ENCODE measurements at places on chromosomes 3 and 15.

GRCh38 chr15:98807262-98807661 is 158.9 kb downstream of the IGF1R start:
- DNase-seq: no peak

GRCh38 chr3:185716436-185717108 is 108.3 kb downstream of the IGF2BP2 start:
- no peak for DNase-seq

DNA sequence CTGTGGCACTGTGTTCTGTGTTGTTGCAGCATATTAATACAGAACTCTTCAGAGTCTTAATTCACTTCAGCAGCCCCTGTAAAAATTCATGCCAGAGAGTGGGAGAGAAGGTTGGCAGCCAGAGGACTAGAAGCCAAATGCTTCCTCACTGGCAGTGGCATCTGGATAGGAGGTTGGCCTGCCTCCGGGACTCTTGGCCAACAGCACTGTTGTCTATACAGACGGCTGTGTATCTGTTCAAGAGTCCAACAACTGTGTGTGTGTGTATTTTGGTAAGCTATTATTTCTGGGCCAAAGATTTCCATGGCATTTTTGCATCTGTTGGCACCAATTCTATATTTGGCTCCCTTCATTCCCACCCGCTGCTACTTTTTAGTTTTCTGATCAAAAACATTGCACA is 156.0 kb upstream of the SOX2 start:
- DNase-seq: no peak

DNA sequence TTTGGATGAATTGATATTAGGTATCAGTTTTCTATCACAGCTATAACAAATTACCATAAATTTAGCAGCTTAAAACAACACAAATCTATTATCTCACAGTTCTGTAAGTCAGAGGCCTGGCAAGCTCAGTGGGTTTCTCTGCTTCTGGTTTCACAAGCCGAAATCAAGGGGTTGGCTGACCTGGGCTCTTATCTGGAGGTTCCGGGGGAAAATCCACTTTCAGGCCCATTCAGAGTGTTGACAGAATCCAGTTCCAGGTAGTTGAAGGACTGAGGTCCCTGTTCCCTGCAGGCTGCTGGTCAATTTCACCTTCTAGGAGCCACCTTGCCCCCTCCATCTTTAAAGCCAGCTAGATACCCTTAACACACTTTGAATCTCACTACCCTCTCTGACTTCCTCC is 11.1 kb upstream of the HHATL start:
- DNase-seq: no peak

DNA sequence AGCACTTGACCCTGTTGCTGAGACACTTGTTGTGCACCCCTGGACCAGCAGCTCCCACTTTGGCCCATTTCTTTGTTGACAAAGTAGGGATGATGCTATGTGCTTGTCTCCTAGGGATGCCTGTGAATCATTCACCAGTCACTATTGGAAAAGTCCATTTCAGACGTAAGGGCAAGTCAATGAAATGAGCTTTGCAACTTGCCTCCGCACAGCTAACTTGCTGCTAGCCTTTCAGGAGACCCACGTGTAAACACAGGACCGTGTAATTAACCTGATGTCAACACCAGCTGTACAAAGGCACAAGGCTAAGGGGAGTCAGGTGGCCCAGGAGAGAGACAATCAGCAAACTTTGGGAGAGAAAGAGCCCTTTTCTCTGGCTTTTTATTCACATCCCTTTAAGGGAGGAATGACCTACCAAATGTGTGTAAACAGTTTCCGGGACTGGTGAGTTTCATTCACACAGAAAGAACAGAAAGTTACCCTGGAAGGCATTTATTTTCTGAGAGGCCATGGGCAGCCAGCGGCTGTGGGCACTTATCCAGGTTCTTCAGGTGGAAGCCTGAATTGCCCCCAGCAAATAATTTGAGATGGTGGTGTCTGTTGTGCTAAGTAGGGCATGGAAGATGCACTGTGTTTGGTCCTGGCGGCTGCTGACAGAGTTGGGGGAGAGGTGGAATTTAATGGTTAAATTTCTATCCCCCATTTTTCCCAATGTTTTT is 54.0 kb downstream of the TIPARP start:
- DNase-seq: no peak

- no peak for DNase-seq
Measured at GRCh38 chr3:114942773-114943172, 204.3 kb downstream of the ZBTB20 start.

DNA sequence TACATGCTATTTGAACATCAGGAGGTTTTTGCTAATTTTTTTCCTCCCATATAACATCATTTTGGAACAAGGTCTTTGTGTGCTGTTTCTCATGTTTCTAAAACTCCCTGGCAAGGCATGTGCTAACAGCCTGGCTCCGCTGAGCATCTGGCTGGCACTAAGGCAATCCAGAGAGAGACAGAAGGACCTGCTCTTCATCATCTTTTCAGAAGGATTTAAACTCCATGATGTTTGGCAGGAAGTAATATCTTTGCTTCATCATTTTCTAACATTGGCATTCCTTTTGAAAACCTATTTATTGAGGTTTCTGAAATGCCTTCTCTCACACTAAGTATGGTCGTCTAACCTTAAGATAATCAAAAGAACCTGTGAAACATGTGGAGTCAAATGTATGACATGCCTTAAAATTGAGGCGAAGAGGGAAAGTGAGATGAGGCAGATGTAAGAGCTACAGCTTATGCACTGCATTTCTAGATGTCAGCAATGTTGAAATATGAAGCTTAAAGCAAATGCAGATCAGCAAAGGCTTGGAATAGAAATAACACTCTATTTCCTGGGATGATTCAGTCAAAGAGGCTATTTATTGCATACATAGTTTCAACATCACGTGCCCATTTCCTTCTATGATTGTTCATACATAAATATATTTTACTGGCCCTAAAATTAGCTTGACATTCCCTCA is 592.0 kb downstream of the ZNF385D start:
- DNase-seq: no peak

GRCh38 chr3:185325946-185326791 is 36.8 kb upstream of the MAP3K13 start:
- DNase-seq: no peak

All from Kasumi-1 (cell line).